ENCODE measurements at places on chromosomes 5 and 9. TPM values are rescaled to one million over a fixed set of nuclear protein-coding genes. Genes with fewer than 3 reads are reported as not detected.

GRM6 gene
- not detected for total RNA-seq

OMD gene
- not detected for total RNA-seq

PCSK1 gene
- not detected for total RNA-seq

RAB3C gene
- total RNA-seq = not detected

DNA sequence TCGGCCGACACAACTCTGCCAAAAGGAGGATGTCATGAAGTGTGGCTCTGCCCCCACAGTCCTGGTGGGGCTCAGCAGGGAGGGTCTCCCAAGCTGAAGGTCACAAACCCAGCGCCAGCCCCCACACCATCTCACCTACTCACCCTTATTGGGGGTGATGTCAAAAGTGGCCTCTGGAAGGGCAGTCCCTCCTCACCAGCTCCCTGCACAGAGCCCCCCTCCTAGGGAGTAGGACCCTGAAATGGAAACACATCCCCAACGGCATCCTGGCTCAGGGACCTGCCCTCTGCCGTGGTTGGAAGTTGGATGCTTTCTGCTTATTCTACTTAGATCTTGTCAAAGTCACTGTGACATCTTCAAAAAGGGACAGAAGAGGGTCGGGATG lies 89.5 kb downstream of the NSUN2 start:
- DNase-seq = no peak
- peaks cover 15% of the 10 kb centered on the region for H3K27me3 ChIP-seq
- H3K4me3 ChIP-seq = no peak overlapping the region
- H3K27ac ChIP-seq = no peak overlapping the region
- no peaks in the 10 kb centered on the region for H3K36me3 ChIP-seq

DNA sequence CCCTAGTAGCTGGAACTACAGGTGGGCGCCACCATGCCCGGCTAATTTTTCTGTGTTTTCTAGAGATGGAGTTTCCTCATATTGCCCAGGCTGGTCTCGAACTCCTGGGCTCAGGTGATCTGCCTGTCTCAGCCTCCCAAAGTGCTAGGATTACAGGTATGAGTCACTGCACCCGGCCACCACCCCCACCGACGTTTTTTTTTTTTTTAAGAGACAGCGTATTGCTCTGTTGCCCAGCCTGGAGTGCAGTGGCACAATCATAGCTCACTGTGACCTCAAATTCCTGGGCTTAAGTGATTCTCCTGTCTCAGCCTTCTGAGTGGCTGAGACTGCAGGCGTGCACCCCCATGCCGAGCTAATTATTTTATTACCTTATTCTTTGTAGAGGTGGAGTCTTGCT lies 38.2 kb downstream of the WDR70 start:
- H3K4me1 ChIP-seq = peaks cover 4% of the 10 kb centered on the region
- peaks cover 13% of the 10 kb centered on the region for H3K36me3 ChIP-seq
- no peak overlapping the region for H3K27ac ChIP-seq
- no peaks in the 10 kb centered on the region for H3K27me3 ChIP-seq
- H3K4me3 ChIP-seq = no peak overlapping the region

DNA sequence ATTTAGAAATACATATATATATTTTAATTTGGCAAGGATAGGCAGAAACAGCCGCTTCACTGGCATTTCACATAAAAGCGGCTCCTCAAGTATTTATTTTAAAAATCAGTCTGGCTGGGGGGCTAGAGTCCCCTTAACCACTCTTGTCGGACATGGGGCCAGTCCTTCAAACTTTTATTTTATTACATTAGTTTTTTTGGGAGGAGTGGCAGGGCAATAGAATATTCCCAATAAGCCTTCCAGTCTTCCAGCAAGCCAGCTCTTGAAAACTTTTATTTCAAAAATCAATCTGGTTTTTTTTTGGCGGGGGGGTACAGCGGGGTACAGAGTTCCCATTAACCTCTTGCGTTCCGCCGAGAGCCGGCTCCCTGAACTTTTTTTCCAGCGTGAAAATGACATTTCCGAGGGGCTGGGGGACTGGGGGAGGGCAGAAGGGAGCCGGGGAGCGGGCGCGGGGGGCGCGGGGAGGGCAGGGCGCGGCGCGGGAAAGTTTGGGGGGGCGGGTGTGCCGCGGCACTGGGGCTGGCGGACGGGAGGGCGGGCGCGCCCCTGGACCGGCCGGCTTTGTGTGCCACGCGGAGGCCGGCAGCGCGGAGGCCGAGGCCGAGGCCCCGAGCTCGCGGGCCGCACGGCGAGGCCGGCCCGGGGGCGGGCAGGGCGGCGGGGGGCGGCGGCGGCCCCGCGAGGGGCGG lies 504 bp upstream of the ZNF618 start:
- DNase-seq = no peak
- peak overlapping the region; percentile 39 for H3K4me3 ChIP-seq
- H3K27ac ChIP-seq = no peak overlapping the region
- H3K27me3 ChIP-seq = peaks cover 19% of the 10 kb centered on the region

RPL7A gene
- 3,246 TPM for total RNA-seq

DNA sequence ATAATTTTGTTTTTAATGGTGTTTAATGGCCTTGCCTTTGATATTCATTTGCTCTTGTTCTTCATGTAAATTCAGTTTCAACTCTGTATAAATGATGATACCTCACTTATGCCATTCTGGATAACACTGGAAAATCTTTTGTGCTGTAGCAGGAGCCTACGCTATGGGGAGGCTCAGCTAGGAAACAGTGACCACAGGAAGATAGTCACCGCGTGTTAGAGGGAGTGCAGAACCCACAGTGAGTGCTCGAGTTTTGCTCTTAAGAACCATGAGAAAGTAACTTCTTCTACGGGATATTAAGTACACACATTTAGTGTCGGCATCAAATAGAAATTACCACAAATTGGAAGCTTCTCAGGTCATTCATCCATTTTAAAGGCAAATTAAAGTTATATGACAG lies 143.9 kb downstream of the IRX2 start:
- H3K4me1 ChIP-seq = no peaks in the 10 kb centered on the region
- no peak overlapping the region for H3K4me3 ChIP-seq
- no peaks in the 10 kb centered on the region for H3K27me3 ChIP-seq
- no peak overlapping the region for H3K27ac ChIP-seq
- H3K36me3 ChIP-seq = no peaks in the 10 kb centered on the region
- DNase-seq = no peak

DNA sequence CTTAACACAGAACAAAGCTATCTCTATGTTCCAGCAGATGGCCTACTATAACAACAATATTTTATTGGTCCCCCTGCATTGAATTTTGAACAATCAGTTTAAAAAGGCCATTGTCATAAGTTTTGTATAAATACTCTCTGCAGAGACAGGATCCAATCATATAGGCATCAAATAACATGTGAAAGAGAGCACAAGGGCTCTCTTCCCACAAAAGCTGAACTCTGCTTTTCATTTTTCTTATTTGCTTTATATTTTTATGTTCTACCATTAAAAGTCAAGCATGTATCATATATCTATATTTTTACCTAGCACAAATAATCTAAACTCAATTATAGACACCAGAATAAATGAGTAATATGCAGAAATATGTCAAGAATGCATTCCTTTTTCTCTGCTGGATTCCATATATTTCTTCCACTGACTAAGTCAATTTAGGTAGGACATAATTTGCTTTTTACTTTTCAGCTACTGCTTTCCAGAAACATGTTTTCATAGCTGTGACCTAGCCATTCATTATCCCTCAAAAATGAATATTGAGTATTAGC lies 143.6 kb downstream of the CDH9 start:
- H3K4me1 ChIP-seq = no peaks in the 10 kb centered on the region
- H3K27ac ChIP-seq = no peak overlapping the region
- DNase-seq = no peak
- no peak overlapping the region for H3K4me3 ChIP-seq

GRCh38 chr9:105278751-105279150 lies 34.3 kb downstream of the SLC44A1 start:
- DNase-seq = no peak
- peaks cover 6% of the 10 kb centered on the region for H3K4me1 ChIP-seq
- H3K36me3 ChIP-seq = no peaks in the 10 kb centered on the region
- no peak overlapping the region for H3K27ac ChIP-seq
- no peaks in the 10 kb centered on the region for H3K27me3 ChIP-seq

UNC5A gene
- not detected for total RNA-seq

UGCG gene
- total RNA-seq = 14.2 TPM

GRCh38 chr5:72107131-72107900 lies at the start of gene MAP1B:
Gene MAP1B, plus strand, starts transcription at chr5:72107475. Its CDS starts 57 bp downstream, at chr5:72107532.
- H3K4me1 ChIP-seq = peaks cover 7% of the 10 kb centered on the region
- no peak within 1 kb of the TSS for H3K27ac ChIP-seq
- no peaks in the 10 kb centered on the region for H3K36me3 ChIP-seq

DNA sequence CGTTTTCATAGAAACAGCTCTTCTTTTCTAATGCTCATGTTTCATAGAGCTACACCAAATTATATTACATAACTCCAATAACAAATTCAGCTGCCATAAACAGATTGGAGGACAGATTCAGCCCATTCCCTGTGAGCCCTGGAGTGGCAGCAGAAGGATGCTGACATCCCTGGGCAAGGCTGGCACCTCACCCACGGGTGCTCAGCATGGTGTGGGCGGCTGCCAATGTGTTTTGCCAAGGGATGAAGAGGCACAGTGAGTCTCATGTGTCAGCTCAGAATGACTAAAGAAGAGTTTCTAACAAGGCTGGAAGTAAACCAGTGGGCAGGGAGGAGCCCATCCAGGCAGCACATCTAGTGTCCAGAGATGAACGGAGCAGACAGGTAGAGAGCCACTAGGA lies 127.1 kb upstream of the ICE1 start:
- H3K4me3 ChIP-seq = no peak overlapping the region
- no peaks in the 10 kb centered on the region for H3K4me1 ChIP-seq
- H3K27ac ChIP-seq = no peak overlapping the region
- no peaks in the 10 kb centered on the region for H3K36me3 ChIP-seq

GRCh38 chr5:116145416-116145815 lies 60.6 kb downstream of the COMMD10 start:
- DNase-seq = peak; percentile 28
- no peak overlapping the region for H3K27ac ChIP-seq
- peaks cover 10% of the 10 kb centered on the region for H3K36me3 ChIP-seq
- H3K27me3 ChIP-seq = no peaks in the 10 kb centered on the region
- no peak overlapping the region for H3K4me3 ChIP-seq

Measured in activated CD4-positive, alpha-beta T cell treated with anti-CD3 and anti-CD28 coated beads for 36 hours (primary cell).